Central memory CD8-positive, alpha-beta T cell (primary cell): ENCODE measurements at places on chromosomes 1 and 21.

GRCh38 chr1:156503698-156504437, 3.3 kb upstream of the MEF2D start:
- DNase-seq: no peak

- no peak for DNase-seq
Observed at GRCh38 chr1:83098131-83098530, 900.8 kb downstream of the TTLL7 start.

GRCh38 chr1:233440951-233441401, 113.5 kb downstream of the MAP3K21 start:
- no peak for DNase-seq

DNA sequence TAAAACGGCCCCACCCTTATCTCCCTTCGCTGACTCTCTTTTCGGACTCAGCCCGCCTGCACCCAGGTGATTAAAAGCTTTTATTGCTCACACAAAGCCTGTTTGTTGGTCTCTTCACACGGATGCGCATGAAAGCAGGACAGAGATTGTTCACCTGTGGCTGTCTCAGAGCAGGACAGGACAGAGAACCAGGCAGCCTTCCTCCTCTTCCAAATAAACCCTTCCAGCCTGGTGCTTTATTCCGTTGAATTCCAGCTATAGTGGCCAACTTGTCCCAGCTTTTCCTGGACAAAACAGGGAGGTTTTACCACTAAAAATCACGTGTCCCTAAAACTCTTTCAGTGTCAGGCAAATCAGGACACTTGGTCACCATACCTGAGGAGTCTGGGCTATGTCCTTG, 9.5 kb upstream of the DMRTB1 start:
- no peak for DNase-seq

DNA sequence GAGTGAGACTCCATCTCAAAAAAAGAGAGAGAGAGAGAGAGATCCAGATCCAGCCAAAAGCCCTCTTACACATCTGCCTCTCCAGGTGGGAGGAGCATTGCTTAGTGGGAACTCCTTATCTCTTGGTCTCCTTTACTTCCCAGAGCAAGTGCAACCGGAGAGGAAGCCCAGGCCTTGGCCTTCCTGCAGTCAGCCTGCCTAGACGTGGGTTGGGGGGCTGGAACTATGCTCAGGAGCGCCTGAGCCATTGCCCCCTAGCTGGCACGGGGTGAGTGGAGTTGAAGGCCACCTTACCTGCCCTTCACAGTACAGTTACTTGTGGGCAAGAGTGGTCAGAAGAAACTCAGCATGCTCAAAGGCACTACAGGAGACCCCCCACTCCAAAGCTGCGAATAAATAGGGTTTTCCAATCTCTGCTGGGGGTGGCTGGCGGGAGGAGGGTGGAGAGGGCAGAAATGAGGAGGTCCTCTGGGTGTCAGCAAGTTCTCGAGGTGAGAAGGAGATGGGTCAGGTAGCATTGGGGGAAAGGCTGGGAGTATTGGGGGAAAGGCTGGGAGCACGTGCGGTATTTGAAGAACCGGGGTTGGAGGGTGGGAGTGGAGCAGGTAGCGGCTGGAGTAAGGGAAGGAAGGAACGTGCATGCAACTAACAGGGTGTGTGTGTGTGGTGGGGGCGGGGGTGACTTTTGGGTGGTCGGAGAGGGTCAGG, 4.7 kb upstream of the DMBX1 start:
- no peak for DNase-seq
